ENCODE measurements at places on chromosomes 2 and 18. TPM values are rescaled to one million over a fixed set of nuclear protein-coding genes. Genes with fewer than 3 reads are reported as not detected.

- no peak for DNase-seq
Observed at GRCh38 chr2:164696634-164697033, 75.4 kb upstream of the GRB14 start.

DNA sequence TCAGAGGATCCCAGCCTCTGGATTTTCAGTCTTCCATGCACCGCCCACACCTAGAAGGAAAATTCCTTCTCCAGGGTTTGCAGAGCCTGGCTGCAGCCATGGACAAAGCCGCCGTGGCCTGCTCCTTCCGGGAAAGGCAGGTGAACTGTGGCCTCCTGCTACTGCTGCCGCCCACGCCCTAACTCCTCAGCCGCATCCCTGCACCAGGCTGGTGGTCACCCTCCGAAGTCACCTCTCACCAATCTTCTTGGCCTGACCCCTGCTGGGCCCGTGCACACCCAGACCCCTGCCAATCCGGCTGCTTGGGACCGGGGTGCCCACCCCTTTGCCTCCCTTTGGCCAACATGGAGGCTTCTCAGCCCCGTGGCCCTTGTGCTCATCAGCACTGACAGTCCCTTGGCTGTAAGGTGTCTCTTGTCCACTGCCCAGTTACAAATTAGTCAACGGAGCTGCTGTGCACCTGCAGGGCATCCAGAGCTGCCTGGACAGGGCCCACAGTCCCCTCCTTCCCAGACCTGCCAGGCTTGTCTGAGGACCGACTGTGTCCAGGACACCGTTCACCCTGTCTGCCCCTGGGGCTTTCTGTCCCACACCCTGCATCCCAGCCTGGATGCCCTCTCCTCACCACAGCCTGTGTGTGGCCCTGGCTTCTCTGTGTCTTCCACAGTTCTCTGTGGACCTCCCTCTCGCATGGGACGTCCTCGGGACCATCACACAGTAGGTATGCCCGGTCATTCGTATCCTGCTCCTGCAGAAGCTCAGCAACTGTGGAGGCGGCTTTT is 130.1 kb upstream of the TPO start:
- no peak for DNase-seq

DNA sequence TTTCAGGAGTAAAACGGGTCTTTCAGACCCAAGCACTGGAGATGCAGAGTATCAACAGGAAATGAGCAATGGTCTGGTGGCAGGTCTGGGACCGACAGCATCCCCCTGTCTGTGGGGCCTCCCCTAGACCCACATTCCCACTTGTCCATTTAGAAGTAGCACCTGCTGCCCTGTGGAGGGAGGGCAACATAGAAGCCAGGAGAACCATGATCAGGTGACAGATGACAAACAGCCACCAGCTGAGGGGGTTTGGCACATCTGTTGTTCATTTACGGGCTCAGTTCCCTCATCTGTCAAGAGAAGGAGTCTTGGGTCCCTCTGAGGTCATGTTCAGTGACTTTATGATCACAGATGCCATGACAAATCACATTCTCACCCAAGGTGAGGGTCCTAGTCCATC is 77.9 kb upstream of the SLC66A3 start:
- no peak for DNase-seq

DNA sequence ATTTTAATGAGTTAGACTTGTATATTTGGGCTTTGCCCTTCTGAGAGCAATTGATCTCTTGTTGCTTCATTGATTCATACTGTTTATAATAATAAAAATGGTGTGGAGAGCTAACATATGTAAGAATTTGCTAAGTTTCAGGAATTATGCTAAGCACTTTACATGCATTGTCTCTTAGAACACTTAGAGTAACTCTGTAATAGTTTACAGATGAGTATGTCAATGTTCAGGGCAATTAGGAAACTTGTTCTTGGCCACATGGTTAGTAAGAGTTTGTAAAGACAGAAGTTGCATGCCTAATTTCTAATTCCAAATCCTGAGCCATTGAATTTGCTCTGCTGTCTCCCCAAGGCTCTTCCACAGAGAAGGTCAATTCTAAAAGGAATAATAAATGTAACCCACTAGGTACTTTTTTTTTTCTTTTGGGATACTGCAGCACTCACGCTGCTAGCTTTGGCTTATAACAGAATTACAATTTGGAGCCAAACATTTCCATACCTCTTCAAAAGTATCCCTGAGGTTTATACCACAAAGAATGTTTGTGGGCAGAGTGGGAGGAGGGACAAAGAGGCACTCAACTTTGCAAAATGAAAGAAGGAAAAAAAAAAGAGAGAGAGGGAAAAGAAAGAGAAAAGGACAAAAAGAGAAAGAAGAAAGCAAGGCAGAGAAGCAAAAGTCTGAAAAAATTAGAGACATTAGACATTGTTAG is 232.4 kb downstream of the CALCRL start:
- DNase-seq: no peak

DNA sequence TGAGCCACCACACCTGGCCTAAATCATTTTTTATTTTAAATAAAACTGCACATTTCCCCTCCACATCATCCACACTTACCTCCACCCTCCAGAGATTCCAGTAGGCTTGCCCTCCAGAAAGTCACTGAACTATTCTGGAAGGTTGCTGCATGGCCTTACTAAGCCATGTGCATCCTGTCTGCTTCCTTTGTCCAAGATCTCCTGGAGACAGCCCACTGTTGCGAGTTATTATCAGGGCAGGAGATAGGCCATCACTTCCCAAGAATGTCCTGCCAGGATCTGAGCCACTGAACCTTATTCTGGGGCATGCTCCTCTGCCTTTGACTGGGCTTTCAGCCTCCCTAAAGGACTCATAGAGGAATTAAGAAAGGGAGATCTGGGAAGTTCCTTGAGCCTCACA is 26.8 kb downstream of the CCDC68 start:
- no peak for DNase-seq

- no peak for DNase-seq
Observed at GRCh38 chr2:185638771-185639170, 99.8 kb upstream of the FSIP2 start.

DNA sequence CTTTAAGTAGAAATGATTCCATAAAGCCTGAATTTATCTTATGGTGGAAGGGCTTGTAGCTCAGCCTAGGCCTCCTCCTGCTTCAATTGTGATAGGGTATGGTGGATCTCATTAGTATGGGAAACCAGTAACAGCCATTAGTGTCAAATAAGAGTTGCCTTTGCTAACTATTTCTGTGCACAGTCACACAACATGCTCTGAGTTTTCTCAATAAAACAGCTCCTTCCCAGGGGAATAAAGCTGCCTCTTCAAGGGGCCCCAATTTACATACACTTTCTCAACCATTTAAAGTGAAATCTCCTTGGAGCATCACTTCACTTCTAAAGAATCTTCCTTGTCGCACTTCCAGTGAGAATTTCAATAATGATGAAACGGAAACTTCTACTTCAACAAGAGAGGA is 53.4 kb downstream of the KLF7 start:
- no peak for DNase-seq

DNA sequence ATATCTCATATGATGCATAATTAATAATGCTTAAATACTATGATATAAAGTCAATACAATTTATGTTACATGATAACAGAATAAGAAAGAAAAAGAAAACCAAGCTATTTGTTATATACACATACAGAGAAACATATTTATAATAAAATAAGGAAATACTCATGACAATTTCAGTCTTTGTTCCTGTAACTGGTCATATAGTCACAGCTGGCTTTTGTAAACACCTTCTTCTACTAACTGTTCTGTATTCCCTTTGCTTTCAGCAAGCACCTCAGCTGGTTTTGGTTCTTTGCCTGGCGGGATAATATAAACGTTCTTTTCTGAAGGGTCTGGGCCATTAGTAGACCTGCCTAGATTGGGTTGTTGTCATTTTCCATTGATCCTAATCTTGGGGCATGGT is 158.5 kb downstream of the COPS8 start:
- no peak for DNase-seq

The RTN4 gene
- 232 TPM for total RNA-seq

The OR6B2 gene
- 2.8 TPM for total RNA-seq

The FZD7 gene
- 7.2 TPM for total RNA-seq

The HPCAL1 gene
- total RNA-seq: 56.7 TPM

The MEP1B gene
- not detected for total RNA-seq

The CGREF1 gene
- 2.8 TPM for total RNA-seq

The DPY30 gene
- 31.6 TPM for total RNA-seq

The NT5DC4 gene
- not detected for total RNA-seq

The STEAP3 gene
- 8.2 TPM for total RNA-seq

Data from tibial nerve (tissue), 4 donors.